ENCODE measurements at places on chromosomes 16 and 17. TPM values are rescaled to one million over a fixed set of nuclear protein-coding genes. Genes with fewer than 3 reads are reported as not detected.

GFAP gene
- not detected for total RNA-seq

DNA sequence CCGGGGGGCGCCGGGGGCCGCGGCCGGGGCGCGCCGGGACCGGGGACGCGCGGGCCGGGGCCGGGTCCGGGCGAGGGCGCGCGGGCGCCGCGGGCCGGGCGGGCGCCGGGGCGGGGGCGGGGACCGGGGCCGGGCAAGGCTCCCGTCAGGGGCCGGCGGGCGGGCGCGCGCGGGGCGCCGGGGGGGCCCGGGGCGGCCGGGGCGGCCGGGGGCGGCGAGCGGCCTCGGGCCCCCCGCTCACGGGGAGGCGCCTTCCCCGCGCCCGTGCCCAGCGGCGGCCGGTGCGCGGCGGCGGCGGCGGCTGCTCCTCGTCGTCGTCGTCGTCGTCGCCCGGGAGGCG is 563 bp downstream of the ZCCHC14 start:
- DNase-seq, result no peak

GUCY2D gene
- 1.4 TPM for total RNA-seq

CDH3 gene
- total RNA-seq, result 94.7 TPM

ADAT1 gene
- 44.2 TPM for total RNA-seq

- DNase-seq, result no peak
These were observed 171.4 kb upstream of the DYNLRB2 start for GRCh38 chr16:80369138-80369958.

- DNase-seq, result no peak
These were observed 146.3 kb downstream of the SLC39A11 start for GRCh38 chr17:72946156-72946555.

DNA sequence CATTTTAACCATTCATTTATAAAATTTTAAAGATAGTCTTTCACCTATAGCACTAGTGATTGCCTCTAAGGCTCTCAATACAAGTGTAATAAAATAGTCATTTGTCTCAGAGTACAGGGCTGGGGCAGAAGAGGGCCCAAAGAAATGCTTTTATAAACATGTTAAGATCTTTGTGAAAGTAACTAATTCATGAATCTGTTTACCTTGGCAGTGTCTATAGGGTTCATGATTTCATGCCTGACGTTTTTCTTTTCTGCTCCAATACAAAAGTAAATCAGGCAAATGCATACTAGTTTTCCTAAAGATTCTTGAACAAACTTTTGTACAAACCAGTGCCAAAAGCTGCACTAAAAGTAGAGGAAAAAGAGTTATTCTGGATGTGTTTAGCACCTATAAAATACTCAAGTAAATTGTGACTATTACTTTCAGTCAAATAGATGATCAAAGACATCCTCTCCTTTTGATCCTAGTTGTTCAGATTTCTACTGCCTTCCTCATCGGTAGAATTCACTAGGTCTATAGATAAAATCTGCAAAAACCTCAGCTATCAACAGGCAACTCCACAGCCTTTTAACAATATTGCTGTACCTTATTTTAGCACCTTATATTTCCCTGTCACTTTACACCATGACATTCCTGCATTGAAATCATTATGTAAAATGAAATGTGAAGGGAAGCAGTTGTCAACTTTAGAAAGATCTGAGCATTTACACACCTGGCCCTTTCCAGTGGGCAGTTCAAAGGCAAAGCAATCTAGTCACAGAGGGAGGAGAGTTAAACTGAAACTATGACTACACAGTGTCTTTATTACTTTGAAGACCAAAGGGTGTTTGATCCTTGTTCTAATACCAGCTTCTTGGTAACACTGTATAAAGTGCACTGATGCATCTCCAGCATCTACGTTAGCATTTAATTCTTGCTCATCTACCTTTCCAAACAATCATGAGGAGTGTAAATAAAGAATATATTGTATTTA is 100.0 kb upstream of the MED13 start:
- peak; percentile 83 for DNase-seq

DNA sequence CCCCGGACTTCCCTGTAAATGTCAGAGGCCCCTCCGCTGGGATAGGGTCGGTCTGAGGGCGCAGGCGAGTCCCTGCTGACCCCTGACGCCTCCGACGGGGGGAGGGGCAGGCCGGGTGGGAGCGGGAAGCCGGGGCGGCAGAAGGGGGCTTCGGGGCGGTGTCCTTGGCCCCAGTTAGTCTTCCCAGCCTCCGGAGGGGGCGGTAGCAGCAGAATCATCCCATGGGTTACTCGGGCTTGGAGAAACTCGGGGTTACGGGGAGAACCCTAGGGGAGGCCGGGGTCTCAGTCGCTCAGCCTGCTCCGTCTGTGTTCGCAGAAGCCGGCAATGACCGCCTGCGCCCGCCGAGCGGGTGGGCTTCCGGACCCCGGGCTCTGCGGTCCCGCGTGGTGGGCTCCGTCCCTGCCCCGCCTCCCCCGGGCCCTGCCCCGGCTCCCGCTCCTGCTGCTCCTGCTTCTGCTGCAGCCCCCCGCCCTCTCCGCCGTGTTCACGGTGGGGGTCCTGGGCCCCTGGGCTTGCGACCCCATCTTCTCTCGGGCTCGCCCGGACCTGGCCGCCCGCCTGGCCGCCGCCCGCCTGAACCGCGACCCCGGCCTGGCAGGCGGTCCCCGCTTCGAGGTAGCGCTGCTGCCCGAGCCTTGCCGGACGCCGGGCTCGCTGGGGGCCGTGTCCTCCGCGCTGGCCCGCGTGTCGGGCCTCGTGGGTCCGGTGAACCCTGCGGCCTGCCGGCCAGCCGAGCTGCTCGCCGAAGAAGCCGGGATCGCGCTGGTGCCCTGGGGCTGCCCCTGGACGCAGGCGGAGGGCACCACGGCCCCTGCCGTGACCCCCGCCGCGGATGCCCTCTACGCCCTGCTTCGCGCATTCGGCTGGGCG is 542 bp downstream of the GUCY2D start:
- DNase-seq, result no peak

GRCh38 chr16:73023752-73024570 is 24.0 kb downstream of the ZFHX3 start:
- no peak for DNase-seq

DNA sequence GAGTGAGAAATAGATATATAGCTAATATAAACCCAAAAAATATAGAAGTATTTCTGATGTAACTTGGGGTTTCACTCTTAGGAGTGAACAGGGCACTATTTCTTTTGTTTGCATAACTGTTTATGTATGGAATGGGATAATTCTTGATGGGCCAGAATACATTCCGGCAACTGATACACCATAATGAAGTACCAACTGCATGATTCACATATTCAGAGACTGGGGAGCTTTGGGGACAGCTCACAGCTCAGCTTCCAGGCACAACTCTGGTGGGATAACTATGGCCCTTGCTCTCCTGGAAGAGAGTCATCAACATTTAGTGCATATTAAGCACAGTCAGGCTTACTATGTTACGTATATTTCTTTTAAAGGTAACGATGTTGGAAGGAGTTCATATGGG is 42.1 kb upstream of the ADCY7 start:
- DNase-seq, result no peak

DNA sequence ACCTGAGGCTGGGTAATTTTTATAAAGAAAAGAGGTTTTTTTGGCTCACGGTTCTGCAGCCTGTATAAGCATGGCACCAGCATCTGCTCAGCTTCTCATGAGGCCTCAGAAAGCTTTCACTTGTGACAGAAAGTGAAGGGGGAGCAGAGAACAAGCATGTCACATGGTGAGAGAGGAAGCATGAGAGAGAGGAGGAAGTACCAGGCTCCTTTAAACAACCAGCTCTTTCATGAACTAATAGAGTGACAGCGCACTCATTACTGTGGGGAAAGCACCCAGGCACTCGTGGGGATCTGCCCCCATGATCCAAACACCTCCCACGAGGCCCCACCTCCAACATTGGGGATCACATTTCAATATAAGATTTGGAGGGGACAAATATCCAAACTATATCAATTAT is 86.8 kb downstream of the USP32 start:
- DNase-seq, result no peak

ZNF469 gene
- 5.9 TPM for total RNA-seq

GRCh38 chr16:50183316-50183715 is 30.2 kb downstream of the TENT4B start:
- no peak for DNase-seq

- DNase-seq, result no peak
These were observed 73.2 kb upstream of the SALL1 start for GRCh38 chr16:51224317-51224716.

ITGB4 gene
- total RNA-seq, result 568 TPM

GRCh38 chr16:73912281-73912680 is 384.3 kb upstream of the PSMD7 start:
- DNase-seq, result no peak

DNA sequence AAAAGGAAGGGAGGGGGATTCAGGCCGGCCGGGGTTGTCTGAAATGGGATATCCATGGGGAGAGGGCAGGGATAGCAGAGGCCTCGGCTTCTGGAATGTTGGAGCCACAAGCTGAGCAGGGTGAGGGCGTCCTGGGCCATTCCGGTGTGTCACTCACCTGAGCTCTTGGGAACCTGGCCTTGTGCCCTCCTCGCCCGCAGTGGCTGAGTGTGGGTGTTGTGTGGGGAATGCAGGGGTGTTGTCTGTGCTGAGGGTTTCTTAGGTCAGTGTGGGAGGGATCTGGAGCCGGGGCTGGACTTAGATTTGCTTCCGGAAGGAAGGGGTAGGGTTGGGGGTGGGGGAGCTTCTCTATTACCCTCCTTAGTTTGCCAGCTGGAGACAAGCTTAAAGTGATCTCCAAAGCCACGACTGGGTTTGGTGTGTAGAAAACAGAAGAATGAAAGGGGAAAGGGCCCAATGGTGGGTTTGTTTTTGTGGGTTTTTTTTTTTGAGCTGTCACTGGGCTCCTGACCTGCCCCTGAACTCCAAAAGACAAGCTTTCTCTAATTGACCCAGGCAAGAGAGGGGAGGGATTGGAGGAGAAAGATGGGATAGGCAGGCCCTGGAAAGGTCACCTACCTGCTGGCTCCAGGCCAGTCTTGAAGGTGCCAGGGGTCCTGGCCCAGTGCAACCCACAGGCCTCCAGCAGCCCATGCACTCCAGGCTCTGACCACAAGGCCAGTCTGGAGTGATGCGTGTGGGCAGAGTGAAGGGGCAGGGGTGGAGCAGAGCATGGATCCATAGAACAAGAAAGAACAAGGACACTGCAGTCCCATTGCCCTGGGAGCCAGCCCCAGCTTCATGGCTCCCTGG is at the start of gene SULT1A2:
SULT1A2 (minus strand) TSS at position 211 of the 852 bp plus-strand sequence. CDS start 1,120 bp downstream, outside the sequence.
- peak; percentile 26 for DNase-seq

Data from HCT116 (cell line).